Germinal center (tissue), 1 donor: ENCODE measurements at places on chromosomes 2 and 18.

GRCh38 chr2:119245076-119245840 is 21.6 kb downstream of the STEAP3 start:
- DNase-seq, result no peak

- DNase-seq, result no peak
These were observed 1436.4 kb downstream of the SUCLG1 start for GRCh38 chr2:83022631-83023210.

DNA sequence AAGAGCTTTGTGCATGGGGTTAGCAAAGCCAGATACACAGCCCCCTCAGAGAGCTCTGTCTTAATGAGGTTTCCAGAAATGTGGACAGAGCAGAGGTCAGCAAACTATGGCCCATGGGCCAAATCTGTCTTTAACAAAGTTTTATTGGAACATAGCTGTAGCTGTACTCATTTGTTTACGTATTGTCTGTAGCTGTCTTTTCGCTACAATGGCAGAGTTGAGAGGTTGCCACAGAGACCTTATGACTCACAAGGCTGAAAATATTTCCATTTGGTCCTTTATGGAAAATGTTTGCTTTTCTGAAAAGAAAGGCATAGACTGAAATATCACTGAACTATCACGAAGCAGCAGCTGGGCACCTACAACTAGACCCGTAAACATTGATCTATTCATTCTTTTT is 841.8 kb downstream of the SLC4A3 start:
- no peak for DNase-seq

- no peak for DNase-seq
These were observed 505.4 kb upstream of the PIK3C3 start for GRCh38 chr18:41449612-41450011.

- DNase-seq, result no peak
These were observed 15.8 kb upstream of the AGXT start for GRCh38 chr2:240852671-240853314.

DNA sequence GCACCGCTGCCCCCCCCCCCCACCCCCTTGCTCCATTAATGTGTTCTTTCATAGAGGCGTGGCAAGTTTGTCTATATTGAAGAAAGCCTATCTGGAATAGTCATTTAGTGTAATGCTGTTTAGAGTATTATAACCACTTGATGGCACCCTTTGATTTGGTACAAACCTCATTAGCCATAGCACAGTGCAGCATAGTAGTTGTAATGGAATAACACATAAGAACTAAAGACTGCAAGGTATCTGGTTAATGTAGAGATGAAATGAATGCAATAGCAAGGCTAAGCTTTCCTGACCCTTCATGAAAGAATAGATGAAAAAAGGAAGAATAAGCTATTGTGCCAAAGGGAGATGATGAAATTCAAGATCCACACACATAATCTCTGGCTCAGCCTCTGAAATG is 81.9 kb downstream of the EHBP1 start:
- DNase-seq, result peak; percentile 3

GRCh38 chr18:906416-907114 is 1.9 kb downstream of the ADCYAP1 start:
- DNase-seq, result no peak

GRCh38 chr2:109269706-109270504 is 140.9 kb downstream of the SH3RF3 start:
- no peak for DNase-seq
